Lung (tissue), 17 donors: ENCODE measurements at places on chromosomes 3 and 15.

- H3K4me1 ChIP-seq, result no peaks in the 10 kb centered on the region
- H3K36me3 ChIP-seq, result no peaks in the 10 kb centered on the region
- H3K4me3 ChIP-seq, result no peak overlapping the region
- DNase-seq, result peak; percentile 59
- no peaks in the 10 kb centered on the region for H3K27me3 ChIP-seq
These were observed 1035.3 kb downstream of the FHIT start for GRCh38 chr3:60215946-60216345.

- H3K27me3 ChIP-seq, result no peaks in the 10 kb centered on the region
- H3K4me3 ChIP-seq, result no peak overlapping the region
- no peak overlapping the region for H3K27ac ChIP-seq
These were observed 1.0 kb downstream of the C3orf38 start for GRCh38 chr3:88150806-88151205.

GRCh38 chr3:169811631-169812331, 889 bp upstream of the LRRIQ4 start:
- peak; percentile 68 for DNase-seq
- no peaks in the 10 kb centered on the region for H3K27me3 ChIP-seq
- H3K4me1 ChIP-seq, result peaks cover 5% of the 10 kb centered on the region
- peak overlapping the region; percentile 40 for H3K4me3 ChIP-seq
- H3K36me3 ChIP-seq, result no peaks in the 10 kb centered on the region

- peaks cover 19% of the 10 kb centered on the region for H3K36me3 ChIP-seq
- no peak for DNase-seq
- no peak overlapping the region for H3K27ac ChIP-seq
- no peaks in the 10 kb centered on the region for H3K4me1 ChIP-seq
- H3K4me3 ChIP-seq, result no peak overlapping the region
These were observed 42.8 kb downstream of the SEMA3G start for GRCh38 chr3:52402101-52402521.

DNA sequence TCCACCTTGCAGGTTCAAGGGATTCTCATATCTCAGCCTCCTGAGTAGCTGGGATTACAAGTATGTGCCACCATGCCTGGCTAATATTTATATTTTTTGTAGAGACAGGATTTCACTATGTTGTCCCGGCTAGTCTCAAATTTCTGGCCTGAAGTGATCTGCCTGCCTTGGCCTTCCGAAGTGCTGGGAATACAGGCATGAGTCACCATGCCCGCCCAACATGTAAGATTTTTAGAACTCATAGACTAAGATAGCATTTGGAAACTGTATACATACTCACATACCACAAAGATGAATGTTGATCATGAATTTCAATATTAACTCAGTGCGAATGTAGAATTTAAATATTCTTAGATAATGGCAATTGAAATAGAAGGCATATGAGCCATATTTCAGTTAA, 718.9 kb downstream of the NLGN1 start:
- no peak overlapping the region for H3K27ac ChIP-seq
- H3K36me3 ChIP-seq, result no peaks in the 10 kb centered on the region
- H3K4me3 ChIP-seq, result no peak overlapping the region
- H3K27me3 ChIP-seq, result no peaks in the 10 kb centered on the region
- H3K4me1 ChIP-seq, result no peaks in the 10 kb centered on the region

- no peak overlapping the region for H3K27ac ChIP-seq
- H3K4me3 ChIP-seq, result no peak overlapping the region
- H3K27me3 ChIP-seq, result no peaks in the 10 kb centered on the region
- no peaks in the 10 kb centered on the region for H3K4me1 ChIP-seq
- H3K36me3 ChIP-seq, result no peaks in the 10 kb centered on the region
These were observed 83.0 kb upstream of the TGFBR2 start for GRCh38 chr3:30523366-30523765.

- no peak for DNase-seq
- no peak overlapping the region for H3K27ac ChIP-seq
- H3K4me1 ChIP-seq, result peaks cover 43% of the 10 kb centered on the region
These were observed 1.8 kb downstream of the CCRL2 start for GRCh38 chr3:46408853-46409252.

DNA sequence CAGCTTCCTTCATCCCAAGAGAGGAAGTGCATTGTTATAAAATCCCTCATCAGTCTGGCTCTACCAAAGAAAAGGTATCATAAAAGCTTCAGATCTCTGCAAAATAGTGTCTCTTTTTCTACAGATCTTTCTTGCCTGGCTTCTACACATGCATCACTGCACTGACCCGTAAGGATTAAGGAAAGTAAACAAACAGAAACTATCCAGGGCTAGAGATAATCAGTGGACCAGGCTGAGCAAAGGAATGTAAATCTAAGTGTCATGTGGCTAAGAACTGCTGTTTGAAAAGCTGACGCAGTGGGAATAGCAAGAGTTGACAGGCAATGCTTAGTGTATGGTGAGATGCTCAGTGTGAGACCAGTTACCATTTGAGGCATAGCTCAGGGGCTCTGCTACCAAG, 339.7 kb downstream of the IL5RA start:
- peaks cover 6% of the 10 kb centered on the region for H3K4me1 ChIP-seq
- no peak overlapping the region for H3K4me3 ChIP-seq
- H3K27ac ChIP-seq, result no peak overlapping the region
